ENCODE measurements at places on chromosomes 11 and 22. TPM values are rescaled to one million over a fixed set of nuclear protein-coding genes. Genes with fewer than 3 reads are reported as not detected.

The SPON1 gene
- not detected for total RNA-seq

The BLID gene
- not detected for total RNA-seq

The JAML gene
- not detected for total RNA-seq

The LDHAL6A gene
- not detected for total RNA-seq

The IFITM1 gene
- not detected for total RNA-seq

The DERL3 gene
- total RNA-seq, result 0.68 TPM

The CARS1 gene
- 61.3 TPM for total RNA-seq

The RFPL2 gene
- not detected for total RNA-seq

The CCDC188 gene
- total RNA-seq, result not detected

The NLRP14 gene
- total RNA-seq, result not detected

The MRGPRX3 gene
- not detected for total RNA-seq

The TYR gene
- not detected for total RNA-seq

The NRXN2 gene
- 0.87 TPM for total RNA-seq

The AMOTL1 gene
- total RNA-seq, result 8.3 TPM
